ENCODE measurements at places on chromosomes 12 and 14.

GRCh38 chr12:12474931-12475795, 87.5 kb downstream of the DUSP16 start:
- DNase-seq: peak; percentile 32

GRCh38 chr12:84270470-84271140, 642.0 kb downstream of the SLC6A15 start:
- peak; percentile 4 for DNase-seq

DNA sequence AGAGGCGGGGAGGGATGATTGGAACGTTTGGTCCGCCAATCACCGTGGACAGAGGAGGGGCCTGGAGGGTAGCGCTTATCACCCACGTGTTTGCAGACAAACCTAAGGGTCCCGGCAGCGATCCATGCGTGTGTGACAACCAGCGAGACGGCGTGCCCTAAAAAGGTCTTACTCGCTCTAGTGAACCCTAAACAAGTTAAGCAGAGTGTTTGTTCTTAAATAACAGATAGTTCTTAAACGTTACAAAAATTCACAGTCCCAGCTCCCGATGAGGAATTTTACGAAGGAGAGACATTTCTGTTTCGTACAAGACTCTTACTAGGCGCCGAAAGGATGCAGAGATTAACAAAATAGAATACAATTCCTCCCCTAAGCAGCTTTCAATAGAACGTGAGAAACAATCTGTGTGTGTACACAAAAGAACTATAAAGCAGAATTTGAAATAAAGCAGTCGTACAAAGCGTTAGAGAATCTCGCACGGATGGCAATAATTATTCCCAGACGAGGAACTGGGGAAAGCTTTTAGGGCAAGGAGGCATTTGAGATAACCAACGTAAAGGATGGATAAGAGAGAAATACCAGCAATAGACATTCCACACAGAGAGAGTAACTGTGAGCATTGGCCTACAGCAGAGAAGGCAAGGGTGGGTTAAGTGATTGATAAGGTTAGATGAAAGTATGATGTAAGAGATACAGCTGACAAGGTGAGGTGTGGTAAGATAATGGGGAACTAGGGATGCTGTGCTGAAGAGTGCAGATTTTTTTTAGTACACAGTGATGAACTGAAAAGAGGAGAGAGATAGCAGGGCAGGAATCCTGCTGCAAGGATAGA, 831 bp upstream of the RPS6KA5 start:
- peak; percentile 31 for DNase-seq

- DNase-seq: peak; percentile 31
These were observed 584 bp downstream of the ACVR1B start for GRCh38 chr12:51951843-51952722.

DNA sequence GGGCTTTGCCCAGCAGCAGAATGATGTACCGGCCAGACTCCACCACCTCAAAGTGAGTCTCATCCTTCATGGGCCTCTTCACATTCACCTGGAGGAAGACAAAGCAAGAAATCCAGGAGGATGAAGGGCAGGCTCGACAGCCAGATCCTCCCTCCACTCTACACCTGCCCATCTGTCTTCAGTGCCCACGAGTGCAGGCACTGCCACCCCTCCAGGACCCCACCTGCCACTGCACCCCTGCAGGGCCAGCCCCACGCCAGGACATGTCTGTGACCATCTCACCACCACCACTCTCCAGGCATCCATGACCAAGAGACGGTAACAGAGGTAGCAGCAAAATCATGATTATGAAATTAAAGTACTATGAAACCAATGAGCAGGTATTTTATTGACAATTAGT, 84.3 kb upstream of the ANO2 start:
- DNase-seq: no peak

DNA sequence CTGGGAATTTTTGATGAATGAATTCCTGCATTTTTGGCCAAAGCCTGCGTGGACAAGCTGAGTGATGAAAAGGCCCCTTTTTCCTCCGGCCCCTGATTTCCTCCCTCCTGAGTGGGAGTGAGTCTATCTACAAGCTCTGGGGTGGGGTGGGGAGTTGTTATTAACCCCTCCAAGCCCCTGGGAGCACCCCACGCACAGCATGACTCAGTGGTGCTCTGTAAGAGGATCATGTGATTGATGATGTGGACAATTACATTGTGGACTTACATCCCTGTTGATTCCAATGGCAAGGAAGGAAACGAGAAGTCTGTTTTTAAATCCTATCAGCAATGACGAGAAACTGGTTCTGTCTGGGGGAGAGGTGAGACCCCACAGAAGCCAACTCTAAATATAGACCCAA, 5.1 kb upstream of the DLK1 start:
- no peak for DNase-seq

- peak; percentile 68 for DNase-seq
These were observed 31.0 kb upstream of the LGALS3 start for GRCh38 chr14:55097881-55098560.

DNA sequence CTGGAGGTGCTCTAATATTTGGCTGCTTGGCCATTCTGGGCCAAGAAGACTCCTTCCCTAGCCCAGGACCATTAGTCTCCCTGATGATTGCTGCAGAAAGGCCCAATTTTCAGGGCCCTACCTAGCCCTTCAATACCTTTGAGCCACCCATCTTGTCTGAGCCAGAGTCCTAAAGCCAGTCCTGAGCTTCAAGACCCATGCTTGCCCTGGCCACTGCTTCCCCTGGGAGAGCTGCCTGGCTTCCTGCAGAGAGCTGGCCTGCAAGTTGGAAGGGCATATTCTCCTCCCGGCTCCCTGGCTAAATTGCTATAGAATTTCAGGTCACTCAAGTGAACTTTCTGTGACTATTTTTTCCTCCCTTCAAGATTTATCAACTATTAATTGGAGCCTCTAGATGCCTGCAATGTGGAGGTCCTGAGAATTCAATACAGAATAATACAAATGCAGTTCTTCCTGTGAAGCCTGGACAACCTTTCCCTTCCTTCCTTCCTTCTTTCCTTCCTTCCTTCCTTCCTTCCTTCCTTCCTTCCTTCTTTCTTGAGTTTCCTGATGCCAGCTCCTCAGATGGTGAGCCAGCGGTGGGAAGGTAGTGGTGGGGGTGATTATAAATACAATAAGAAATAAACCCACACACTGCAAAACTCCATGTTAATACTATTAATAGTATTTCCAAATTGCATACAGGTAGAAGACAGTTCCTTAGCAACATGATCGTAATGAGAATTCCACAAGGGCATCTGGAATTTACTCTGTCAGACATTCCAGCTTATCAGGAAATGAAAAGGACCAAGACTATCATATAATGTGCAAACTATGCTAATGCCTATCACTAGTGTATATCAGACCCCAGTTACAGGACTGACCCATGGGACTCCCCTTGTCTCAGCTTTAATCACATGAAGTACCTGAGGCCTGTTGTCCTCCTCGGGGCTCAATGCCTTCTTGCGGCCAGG, 108.1 kb downstream of the ZFP36L1 start:
- DNase-seq: no peak

Data from hematopoietic multipotent progenitor cell treated with erythropoietin and hydrocortisone succinate and interleukin-3 and kit ligand, for 4 days (in vitro differentiated cells).